ENCODE measurements at places on chromosomes 2 and 18.

DNA sequence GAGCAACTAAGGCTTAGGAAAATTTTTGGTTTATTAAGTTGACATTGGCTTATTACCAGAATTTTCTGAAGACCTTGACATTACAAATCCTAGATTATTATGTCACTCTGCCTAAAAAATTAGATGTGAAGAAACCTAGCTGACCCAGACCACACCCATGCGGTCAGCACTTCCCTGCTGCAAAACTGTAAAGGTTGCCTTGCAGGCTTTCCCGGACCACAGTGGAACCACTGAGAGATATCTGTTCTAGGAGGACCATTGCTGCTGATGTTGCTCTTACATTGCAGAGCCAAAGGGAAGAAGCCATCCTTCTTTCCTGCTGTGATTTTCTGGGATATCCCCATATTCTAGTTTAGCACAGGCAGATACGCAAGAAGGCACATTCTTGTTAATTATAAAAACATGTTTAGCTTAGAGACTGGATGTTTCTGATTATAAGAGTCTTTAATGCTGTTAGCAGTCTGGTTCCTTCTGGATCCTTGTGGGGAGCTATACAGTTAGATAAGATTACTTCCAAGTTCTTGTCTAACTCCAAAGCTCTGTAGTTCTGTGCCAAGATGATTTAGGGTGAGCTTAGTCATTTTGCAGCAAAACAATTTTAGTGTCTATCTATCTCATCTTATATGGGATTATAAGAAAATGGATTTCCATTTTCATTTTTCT is 70.2 kb downstream of the AOX1 start:
- no peak for DNase-seq

GRCh38 chr2:135473567-135473966 is 57.5 kb downstream of the ZRANB3 start:
- DNase-seq = peak; percentile 4

DNA sequence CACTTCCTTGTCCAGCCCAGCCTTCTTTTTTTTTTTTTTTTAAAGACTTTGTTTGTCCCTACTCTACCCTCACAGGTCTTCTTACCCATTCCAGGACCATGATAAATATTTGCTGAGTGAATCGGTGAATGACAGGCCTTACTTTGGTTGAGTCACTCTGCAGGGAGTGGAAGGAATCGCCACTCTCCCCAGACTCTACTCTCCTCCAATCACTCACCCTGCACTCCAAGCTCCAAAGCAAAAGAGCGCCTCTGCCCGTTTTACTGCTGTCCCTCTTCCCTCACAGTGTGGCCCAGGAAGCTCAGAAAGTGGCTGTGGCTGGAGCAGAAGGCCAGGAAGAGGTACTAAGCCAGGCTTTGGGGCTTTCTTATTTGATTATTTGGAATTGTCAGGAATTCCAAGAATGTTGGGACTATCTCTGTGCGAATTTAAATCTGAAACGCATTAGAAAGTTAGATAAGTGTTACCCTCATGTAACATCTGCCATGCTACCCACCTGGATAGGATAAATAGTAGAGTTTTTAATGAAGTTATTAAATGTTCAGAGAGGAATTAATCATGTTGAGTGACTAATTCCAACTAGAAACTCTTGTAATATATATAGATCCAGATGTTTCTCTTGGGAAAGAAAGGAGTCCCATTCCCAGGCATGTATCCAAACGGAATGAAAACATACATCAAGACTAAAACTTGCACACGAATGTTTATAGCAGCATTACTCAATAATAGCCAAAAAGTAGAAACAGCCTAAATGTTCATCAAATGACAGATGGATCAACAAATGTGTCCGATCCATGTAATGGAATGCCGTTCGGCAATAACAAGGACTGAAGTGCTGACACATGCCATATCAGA is 43.0 kb upstream of the CHMP1B start:
- no peak for DNase-seq

DNA sequence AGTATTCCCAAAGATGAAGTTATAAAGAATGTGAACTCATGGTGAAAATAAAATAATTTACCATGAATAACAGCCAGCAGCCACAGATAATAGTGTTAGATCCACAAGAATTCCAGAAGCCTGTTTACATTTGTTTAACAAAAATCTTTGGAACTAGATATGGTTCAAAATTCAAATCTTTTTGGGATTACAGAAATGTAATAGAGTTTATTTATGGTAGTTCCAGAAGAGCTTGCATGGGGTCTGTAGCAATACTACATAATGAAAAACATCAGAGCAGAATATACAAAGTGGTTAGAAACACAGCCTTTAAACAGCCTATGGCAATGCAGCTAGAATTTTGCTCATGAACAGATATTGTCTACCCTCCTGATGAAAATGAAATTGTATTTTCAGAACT is 179.1 kb downstream of the RDH14 start:
- no peak for DNase-seq

GRCh38 chr2:138974651-138975050 is 194.5 kb upstream of the NXPH2 start:
- DNase-seq = no peak

GRCh38 chr18:23908827-23909226 is 105.7 kb upstream of the TTC39C start:
- DNase-seq = no peak

DNA sequence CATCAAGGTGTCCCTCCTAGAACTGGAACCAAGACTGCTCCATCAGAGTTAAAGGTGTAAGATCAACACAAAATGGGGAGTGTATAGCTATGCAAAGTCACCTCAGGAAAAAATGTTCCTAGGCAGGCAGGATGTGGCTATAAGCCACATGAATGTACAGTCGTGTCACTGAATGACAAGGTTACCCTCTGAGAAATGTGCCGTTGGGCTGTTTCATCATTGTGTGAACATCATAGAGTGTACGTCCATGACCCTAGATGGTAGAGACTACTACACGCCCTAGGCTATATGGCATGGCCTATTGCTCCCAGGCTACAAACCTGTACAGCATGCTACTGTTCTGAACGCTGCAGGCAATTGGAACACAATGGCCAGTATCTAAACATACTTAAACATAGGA is 24.5 kb downstream of the TYMS start:
- DNase-seq = peak; percentile 66

GRCh38 chr2:55164534-55165480 is 67.3 kb downstream of the CLHC1 start:
- no peak for DNase-seq

DNA sequence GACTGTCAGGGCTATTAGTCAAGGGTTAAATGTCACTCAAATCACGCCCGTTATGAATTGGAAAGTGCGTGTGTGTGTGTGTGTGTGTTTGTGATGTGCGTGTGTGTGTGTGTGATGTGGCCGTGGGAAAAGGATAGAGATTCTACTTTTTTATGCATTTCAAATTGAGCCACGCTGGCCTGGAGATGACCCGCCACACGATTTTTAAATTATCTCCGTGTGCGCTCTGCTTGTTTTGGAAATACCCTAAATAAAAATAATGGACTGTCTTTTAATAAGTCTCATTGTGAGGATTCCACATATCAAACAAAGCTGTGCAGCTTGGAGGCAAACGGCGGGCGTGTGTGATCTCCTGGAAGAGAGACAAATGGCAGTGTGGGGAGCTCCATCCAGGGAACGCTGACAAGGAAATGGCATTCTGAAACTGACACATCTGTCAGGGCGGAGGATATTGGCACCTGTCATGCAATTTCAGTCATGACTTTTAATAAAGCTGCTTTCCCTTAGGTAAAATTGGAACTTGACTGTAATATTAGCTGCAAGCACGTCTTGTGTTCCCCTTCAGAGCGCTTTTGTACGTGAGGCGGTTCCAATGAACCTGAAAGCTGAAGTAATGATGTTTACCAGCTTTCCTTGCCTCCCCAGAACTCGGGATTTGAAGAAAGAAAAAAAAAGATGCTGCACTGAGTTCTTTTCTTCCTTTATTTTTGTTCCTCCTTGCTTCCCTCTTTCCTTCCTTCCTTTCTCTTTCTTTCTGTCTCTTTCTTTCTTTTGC is 381.8 kb upstream of the SMIM21 start:
- DNase-seq = no peak

DNA sequence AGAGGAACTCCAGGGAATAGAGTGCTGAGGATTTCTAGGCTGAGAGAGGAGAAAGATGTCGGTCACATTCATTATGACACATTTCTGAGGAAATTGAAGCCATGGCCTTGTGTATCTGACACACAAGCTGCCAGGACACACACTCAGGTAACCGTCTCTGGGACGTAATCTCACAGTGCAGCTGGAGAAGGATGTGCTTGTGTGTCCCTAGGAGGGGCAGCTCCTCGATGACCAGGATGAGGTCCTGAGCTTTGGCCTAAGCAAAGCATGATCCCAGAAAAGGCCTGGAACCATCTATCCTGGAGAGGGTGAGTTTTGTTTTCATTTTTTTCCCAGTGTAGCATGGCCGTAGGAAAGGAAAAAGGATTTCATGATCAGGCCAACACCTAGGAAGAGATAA is 102.2 kb downstream of the CAPN13 start:
- DNase-seq = no peak

DNA sequence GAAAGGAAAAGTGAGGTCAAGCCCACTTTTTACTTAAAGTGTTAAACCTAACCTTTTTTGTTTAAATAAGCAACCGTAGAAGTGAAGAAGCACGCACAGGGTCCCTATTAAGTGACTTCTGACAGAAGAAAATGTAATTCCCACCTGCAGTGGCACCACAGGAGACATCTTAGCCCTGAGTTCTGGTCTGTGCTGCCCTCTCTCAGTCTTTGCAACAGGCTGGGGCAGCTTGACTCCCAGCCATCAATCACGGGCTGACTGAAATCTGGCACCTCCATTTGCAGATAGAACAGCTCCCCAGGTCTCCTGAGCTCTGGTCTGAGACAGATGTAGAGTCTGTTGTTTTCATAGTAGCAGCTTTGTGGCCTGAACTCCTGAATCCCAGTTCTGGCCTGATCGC is 170.0 kb downstream of the LTBP1 start:
- DNase-seq = no peak

DNA sequence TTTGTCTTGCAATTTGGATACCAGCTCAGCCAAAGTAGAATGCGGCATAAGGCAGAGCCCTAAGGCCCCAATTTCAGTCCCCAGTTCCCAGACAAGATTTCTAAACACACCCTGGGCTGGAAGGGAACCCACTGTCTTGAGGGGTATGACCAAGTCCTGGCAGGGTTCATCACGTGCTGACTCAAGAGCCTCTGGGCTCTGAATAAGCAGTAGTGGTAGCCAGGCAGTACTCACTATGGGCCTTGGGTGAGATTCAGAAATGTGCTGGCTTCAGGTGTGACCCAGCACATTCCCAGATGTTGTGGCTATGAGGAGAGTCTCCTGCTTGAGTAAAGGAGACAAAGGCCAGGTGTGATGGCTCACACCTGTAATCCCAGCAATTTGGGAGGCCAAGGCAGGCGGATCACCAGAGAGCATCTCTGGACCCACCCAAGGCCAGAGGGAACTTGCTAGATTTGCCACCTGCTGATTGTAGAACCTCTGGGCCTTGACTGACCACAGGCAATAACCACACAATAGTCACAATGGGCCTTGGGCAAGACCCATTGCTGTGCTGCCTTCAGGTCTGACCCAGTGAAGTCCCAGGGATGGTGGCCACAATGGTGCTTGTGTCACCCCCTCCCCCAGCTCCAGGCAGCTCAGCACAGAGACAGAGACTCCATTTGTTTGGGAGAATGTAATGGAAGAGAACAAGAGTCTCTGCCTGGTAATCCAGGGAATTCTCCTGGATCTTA is 74.9 kb downstream of the ATL2 start:
- DNase-seq = no peak

DNA sequence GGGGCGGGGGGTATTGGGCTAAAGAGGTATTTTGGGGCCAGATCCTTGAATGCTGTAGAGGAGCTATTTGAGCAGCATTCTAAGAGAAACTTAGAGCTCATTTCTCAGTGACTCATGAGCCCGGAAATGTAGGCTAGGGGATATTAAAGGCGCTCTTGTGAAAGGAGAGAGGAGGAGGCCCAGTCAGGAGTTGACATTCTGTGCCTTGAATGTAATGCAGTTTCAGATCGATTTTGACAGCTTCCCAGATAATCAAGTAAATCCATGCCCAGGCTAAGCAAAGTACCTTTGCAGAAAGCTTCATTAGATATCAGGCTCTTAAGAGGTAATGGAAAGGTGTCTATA is 1.5 kb downstream of the CAB39 start:
- peak; percentile 33 for DNase-seq

GRCh38 chr2:130911996-130912395 is 75.3 kb downstream of the ARHGEF4 start:
- no peak for DNase-seq

DNA sequence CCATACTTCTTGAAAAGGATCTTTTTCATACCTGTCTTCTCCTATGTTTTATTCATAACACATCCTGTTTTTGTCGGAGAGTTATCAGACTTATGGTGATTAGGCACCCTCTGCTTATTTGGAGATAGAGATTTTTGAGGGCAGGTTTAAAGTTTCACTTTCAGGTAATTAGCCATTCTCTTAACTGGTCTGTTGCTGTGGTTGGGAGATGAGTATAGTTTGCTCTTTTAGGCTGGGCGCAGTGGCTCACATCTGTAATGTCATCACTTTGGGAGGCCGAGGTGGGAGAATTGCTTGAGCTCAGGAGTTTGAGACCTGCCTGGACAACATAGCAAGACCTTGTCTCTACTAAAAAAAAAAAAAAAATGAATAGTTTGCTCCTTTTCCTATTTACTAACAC is 25.3 kb downstream of the SFTPB start:
- no peak for DNase-seq

DNA sequence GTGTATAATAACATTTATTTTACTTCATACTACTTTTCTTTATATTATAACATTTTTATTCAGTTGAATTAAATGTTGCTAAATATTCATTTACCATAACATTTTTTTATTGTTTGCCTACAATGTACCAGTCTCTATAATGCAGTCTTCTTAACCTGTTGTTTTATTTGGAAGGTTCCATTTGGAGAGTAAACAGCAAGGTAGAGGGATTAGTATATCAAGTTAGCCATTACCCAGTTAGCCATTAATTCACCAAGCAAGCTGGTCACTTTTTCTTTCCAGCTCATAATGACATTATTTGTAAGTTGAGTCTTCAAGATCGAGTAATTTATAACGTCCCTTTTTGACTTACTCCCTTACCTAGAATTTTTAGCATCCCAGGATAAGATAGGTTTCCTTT is 29.7 kb upstream of the NT5C1B start:
- DNase-seq = no peak

GRCh38 chr2:216485745-216486144 is 12.9 kb upstream of the RPL37A start:
- DNase-seq = no peak

- no peak for DNase-seq
These were observed 1.8 kb downstream of the TMEM131 start for GRCh38 chr2:97993926-97994325.

GRCh38 chr2:70181363-70181956 is 9.4 kb downstream of the C2orf42 start:
- DNase-seq = no peak

GRCh38 chr2:241620419-241620769 is 16.6 kb downstream of the THAP4 start:
- DNase-seq = peak; percentile 91

DNA sequence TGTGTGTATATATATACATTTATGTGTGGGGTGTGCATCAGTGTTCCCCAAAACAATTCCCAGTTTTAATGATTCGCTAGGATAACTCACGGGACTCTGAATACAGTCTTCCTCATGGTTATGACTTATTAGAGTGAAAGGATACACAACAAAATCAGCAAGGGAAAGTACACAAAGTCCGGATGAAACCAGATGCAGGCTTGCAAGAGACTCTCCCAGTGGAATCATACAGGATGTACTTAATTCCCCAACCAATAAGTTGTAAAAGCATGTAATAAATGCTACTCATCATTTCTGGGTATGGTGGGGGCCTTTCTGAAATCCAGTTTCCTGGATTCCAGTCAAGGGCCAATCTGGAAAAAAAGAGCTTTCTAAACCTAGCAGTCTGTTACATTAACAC is 654.1 kb upstream of the SYT4 start:
- no peak for DNase-seq

All from stimulated activated CD4-positive, alpha-beta T cell treated with anti-CD3 and anti-CD28 coated beads, Interleukin-1b, Interleukin-23, amount 100 ng/mL, for 48 hours (primary cell).